ENCODE measurements at places on chromosomes 6 and 20.

DNA sequence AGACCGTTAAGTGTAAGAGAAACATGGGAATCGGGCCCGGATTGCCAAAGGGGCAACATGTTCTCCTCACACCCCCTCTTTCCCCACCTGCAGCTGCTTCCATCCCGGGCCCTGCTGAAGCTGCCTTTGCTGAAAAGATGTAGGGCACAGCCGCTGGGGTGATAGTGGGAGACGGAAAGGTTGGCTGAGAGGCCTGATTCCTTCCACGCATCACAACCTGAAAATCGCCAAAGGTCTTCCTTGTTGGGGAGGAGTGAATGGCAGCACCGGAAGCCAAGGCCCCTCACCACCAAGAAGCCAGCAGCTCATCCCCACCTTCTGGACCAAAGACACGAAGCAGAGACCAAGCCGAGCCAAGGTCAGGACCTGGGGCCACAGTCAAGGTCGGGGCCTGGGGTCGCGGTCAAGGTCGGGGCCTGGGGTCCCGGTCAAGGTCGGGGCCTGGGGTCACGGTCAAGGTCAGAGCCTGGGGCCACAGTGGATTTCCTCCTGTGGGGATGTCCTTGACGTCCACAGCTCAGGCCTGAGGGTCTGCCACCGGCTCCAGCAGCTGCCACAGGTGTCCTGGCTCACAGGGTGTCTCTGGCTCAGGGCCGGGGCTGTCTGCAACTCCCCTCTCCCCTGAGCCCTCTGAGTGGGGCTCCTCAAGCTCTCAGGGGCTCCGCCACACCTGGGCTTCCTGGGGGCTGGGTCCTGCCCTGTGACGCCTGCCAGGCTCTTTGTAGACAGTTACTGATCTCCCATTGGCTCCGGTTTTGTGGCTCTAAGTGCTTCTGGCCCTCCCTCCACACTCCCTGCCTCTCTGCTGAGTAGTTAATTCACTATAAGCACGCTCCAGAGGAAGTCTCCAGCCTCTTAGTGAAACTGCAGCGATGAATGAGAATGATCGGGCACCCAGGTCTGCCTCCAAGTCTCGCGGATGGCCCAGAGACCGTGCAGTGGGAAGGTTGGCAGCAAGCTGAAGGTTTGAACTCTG lies 5.5 kb upstream of the CHRNA4 start:
- no peak for DNase-seq

DNA sequence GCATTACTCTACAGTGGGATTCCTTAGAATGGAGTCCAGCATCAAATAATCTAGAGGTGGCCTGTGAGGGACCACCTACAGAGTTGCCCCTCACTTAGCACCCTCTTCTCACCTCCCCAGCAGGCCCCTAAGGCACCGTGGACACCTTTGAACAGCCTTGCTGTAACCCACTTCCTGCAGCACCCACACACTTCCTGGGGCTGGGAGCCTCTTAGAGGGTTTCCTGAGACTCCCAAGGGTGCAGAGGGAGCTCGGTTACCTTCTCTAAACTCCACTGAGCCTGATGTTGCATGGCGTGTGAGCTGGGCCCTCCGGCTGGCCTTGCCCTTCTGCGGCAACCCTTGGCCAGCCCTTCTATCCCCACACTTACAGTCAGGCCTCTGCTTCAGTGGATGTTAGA lies 7.3 kb upstream of the SIRPG start:
- no peak for DNase-seq

DNA sequence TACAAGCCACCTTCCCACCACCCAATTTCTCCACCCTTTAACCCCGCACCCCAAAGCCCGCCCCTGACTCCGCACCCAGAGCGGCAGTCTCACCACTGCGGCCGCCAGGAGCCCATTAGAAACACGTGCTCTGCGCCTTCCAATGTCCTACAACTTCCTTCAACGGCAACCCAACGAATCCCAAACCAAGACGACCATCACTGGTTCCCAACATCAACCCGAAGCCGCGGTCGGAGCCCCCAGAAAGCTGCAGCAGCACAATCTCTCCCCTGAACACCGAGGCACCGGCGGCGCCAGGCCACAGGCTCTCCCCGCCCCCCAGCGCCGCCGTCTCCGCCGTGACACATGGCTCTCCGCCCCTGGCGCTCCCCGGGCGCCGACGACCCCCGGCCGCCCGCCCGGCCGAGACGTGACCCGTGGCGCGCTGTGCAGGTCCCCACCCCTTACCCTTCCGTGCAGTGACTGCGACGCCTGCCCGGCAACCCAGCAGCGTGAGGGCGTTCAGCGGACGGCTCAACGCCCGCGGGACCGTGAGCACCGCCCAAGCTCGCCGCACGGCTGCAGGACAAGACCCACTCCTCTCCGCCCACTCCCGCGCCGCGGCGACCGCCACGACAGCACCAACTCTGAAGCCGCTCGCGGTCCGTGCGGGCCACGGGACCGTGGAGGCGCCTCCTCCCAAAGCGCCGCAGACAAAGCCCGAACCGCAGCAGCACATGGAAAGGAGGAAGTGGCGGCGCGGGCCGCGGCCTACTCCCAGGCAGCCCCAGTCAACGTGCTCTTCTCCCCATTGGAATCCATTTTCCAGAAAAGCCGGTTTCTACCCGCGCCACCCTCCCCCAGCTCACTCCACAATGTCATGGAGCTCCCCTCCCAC lies 551 bp downstream of the SYNCRIP start:
- peak; percentile 30 for DNase-seq

DNA sequence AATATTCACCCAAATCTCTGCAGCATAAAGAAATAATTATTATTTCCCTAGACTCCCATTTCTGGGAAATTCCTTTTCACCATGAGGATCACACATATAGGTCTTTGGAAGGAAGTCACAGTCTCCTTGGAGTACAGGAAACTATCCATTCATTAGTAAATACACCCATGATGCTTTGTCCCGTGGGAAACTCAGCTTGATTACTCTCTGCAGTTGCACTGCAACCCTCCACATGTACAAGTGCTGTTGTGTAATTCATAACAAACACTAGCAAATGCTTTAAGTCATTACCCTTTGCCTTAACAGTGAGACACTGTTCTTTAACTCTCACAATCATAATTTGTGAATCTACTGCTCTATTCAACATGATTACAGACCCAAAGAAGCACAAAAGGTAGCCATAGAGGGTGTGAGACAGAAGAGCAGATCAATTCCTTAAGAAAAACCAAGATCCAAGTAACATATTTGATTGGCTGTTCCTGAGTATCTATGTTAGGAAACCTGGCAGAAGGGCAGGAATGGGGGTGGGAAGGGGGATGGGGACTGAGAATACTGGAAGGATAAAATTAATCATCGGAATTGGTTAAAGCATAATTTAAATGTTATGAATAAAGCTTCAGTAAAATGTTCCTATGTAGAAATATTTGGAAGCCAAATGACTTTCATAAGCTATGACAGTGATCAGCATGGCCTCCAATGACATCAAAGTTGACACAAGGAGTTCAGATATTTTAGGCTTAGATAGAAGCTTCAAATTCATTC lies 268.0 kb downstream of the HACE1 start:
- DNase-seq = no peak

DNA sequence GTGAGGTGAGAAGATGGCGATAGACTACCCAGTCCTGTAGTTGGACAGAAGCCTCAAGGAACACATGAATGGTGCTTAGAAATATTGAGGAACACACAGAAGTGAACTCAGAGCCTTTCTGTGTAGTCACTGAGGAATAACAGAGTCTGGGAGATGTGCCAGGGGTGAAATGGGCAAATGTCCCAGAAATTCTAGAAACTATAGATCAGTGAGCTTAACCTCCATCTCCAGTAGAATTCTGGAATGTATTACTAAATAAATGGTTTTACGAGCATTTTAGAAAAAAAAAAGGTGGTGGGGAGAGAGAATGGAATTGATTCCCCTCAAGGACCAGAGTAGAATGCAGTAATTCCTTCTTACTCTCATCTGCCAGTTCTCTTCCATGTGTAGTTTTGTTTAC lies 380.0 kb downstream of the LMBRD1 start:
- DNase-seq = no peak

DNA sequence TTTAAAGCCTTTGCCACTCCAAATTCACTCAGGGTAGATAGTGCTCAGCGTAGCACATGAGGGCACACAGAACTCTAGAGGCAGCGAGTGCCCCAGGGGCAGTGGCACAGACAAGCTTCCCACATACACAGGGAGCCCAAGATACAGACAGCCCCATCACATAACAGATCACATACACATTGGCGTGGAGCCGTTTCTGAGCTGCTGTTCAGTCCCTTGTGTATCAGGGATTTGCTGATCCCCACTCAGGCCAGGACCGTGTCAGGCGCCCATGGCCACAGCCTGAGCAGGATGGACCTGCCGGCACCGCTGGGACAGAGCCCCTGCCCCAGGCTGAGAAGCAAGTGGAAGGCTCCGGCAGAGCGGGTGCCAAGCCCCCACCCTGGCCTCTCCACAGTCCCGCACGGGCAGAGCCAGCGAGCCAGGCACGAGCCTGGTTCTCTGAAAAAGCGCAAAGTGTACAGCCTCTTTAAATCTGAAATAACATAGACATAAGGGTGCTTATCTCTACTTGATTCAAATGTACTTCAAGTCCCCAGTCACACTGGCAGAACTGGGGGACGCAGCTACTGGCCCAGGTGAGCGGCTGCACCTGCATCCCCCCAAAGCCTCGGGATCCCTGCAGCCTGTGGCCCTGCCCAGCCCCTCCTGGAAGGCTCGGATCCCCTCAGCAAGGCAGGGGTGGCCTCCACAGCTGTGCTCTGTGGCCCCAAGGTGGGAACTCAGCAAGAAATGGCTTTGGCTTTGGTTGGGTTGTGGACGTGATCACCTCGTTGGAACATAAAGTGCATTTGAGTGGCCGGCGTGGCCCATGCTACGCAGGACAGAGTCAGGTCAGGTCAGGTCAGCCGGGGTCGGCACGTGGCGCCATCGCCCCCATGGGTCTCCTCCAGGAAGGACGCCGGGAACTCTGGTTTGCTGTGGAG lies 231.3 kb downstream of the ERMARD start:
- DNase-seq = no peak

GRCh38 chr6:113562248-113562647 lies 294.9 kb upstream of the MARCKS start:
- no peak for DNase-seq

- DNase-seq = no peak
These were observed 255.4 kb upstream of the HSF2 start for GRCh38 chr6:122143813-122144601.

DNA sequence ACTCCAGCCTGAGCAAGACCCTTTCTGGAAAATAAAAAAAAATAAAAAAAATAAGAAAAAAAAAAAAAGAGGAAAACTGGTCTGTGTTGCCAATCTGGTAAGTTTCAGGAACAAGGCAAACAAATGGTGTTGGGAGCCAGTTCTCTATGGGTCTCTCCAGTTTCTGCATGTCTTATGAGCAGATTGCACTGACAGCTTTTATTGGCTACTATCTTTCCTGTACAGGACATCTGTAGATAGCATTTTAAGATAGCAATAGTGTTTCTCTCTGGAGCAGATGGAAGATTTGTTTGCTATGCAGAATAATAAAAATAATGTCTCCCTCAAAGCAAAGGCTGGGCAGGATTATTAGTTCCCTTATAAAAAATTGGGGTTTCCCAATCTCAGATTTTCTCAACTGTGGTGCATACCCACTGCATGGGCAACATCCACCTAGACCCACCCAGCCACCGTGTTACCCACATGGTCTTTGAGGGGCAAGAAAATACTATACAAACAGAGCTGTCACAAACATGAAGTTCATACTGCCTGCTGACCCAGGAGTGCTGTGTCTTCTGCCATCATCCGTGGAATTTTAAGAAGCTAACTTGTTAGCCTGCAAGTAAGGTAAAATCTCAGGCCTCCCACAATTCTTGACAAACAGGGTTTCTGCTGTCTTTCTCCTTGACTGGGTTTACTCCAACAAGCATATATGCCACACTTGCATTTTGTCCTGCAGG lies 9.5 kb downstream of the GMDS start:
- no peak for DNase-seq
